ENCODE measurements at places on chromosomes 7 and 10.

DNA sequence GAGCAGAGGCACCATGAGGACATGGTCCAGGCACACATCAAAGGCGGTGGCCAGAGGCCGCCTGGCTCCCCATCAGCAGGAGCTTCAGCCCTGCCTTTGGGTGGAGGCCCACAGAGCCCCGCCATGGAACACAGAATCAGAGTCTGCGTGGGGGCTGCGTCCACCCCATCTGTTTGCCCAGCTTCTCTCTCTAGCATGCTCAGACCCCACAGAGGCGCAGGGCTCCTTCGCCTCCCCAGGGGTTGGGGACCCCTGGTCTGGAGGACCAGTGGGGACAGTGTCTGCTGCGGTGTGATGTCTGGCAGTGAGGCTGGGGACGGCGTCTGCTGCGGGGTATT is 321.9 kb downstream of the PTPRN2 start:
- no peak for DNase-seq

- no peak for DNase-seq
Observed at GRCh38 chr7:12322903-12323300, 80.8 kb downstream of the VWDE start.

DNA sequence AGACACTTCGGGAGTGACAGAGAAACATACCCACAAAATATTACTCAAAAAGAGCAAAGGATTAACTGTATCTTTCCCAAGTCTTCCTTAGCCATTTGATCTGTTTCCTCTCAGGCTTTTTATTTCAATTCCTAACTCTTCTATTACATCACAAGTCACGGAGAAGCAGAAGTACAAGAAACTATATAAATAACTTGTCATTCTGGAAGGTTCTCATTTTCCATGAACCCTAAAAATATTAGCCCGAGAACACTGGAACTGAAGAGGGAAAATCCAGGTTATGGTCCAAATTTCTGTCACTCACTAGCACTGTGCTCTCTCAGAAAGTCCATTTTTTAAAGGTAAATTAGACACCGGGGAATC is 98.0 kb downstream of the GRB10 start:
- no peak for DNase-seq

GRCh38 chr7:8515640-8516185 is 82.3 kb downstream of the NXPH1 start:
- no peak for DNase-seq

- DNase-seq: no peak
Observed at GRCh38 chr7:47836503-47837202, 111.6 kb downstream of the PKD1L1 start.

- no peak for DNase-seq
Observed at GRCh38 chr10:45058580-45058979, 57.9 kb downstream of the ZNF22 start.

DNA sequence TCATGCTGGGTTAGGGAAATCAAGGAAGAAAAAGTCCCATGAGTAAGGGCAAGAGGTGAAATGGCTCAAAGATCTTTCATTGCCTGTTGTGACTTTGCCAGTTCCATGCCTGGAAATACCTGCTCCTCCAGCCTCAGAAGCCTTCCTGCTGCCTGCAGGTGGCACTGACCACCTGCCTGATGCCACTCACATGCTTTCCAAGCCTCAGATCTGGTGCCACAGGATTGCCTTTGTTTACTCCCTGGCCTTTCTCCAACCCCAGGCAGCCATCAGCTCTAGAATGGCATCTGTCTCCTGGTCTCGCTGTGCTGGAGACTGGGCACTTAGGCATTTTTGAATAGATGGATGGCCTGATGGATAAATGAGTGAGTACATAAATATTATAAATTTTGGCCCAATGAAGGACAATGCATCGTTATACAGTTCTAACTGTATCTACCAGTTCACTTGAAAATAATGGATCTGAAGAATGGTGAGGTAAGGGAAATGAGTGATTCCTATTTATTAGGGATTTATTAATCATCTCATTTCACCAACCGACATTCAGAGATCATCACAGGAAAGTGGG is 657.2 kb downstream of the INHBA start:
- DNase-seq: no peak

GRCh38 chr7:21603972-21604749 is 61.3 kb downstream of the DNAH11 start:
- no peak for DNase-seq

DNA sequence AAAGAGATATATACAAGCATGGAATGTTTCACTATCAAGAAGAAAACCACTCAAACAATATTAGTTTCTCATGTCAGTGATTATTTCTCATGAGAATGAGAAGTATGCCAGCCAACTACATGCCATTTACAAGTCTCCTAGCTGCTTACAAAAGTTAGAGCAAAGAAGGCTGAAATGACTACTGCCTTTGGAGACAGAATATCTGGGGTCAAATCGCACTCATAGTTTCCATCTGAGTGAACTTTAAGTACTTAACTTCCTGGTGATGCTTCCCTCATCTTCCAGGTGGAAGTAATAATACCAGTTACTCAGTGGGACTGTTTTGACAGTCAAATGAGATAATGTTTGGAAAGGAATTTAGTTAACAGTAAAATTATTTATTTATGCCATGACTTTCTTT is 42.0 kb upstream of the RHOBTB1 start:
- DNase-seq: no peak

DNA sequence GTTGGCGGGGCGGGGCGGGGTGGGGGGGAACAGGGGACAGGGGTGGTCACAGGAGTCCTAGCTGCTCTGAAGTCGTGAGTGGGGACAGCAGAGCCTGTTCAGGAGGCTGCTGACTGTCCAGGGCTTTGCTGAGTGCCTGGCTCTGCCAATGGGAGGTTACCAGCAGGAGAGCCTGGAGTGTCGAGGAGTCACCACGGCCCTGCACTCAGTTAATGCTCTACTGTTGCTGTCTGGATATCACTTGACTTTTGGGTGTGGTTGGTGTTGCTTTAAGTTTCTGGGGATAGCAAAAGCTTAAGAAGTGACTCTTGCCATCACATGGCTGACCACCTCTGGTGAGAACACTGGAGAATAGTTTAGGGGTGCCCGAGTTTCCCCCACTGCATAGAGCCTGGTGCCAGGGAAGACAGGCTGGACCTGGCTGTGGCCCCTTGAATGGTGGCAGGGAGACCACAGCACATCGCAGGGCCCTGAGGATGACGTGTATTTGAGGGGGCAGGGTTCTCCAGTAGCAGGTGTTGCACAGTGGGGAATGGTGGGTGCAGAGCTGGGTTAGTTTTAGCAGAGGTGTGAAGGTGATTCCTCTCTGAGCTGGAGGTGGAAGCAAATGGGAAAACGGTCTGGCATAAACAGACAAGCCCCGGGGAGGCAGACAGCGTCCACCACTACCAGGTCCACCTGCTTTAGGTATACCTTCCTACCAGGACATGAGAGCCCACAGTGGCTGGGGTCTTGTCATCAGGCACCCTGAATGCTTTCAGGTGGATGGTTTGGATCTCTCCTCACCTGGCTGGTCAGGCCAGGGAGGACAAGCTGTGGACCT is 54.2 kb upstream of the CAMK2B start:
- no peak for DNase-seq

GRCh38 chr10:84353052-84353803 is 24.8 kb downstream of the CCSER2 start:
- DNase-seq: no peak

DNA sequence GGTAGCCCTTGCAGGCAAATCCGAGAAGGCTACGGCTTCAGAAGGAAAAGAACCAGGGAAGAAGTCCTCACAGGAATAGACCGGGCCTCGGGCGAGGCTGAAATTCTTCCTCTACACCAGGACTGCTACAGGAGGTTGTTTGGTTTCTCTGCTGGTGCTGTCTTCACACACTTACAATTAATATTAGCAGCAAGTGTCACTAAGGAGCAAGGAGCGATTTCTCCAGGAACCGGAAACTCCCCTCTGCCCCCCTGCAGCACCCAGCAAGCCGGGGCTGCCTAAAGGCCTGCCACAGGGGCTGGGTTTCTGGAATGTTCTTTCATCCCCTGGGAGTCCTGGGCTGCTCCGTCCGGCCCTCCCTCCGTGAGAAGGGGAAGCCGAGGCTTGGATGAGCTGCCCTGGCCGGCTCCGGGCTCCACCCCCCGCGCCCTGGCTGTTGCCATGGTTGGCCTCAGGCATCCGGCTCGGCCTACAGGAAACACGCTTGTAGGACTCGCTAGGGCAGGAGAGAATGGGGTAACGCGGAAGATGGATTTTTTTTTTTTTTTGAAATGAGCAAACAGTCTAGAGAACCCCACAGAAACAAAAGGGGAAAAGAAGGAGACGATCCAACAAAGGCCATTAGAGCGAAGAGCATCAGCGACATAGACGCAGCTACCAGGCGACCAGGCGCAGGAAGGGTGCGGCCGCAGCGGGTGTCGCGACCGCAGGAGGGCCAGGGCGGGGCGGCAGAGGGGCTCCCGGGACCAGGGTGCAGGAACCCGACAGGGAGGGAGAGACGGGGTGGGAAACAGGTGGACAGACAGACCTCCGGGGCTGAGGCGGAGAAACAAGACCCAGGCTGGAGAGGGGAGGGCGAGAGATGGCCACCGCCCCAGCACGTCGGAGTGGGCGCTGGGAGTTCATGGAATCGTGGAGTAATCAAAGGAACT is 33.0 kb downstream of the EN2 start:
- no peak for DNase-seq

All from NCI-H345 (cell line).